GM12878 (cell line): ENCODE measurements at places on chromosomes 1 and 21.

- no peaks in the 10 kb centered on the region for H3K27me3 ChIP-seq
- H3K4me3 ChIP-seq, result no peak overlapping the region
- DNase-seq, result no peak
- peak overlapping the region; percentile 55; the same call in 1 of the 2 replicates for H3K27ac ChIP-seq
These were observed 55.8 kb downstream of the SLC9A1 start for GRCh38 chr1:27099135-27099586.

- DNase-seq, result no peak
- H3K4me1 ChIP-seq, result peaks cover 8% of the 10 kb centered on the region
- no peaks in the 10 kb centered on the region for H3K27me3 ChIP-seq
- peak overlapping the region; percentile 25; the same call in 1 of the 2 replicates for H3K4me3 ChIP-seq
These were observed 4.5 kb downstream of the CHML start for GRCh38 chr1:241635556-241636152.

- no peak overlapping the region for H3K27ac ChIP-seq
- H3K27me3 ChIP-seq, result no peaks in the 10 kb centered on the region; the same call in 1 of the 2 replicates
- peaks cover 7% of the 10 kb centered on the region for H3K4me1 ChIP-seq
- no peak for DNase-seq
- no peaks in the 10 kb centered on the region for H3K36me3 ChIP-seq
These were observed 66.9 kb downstream of the GNG12 start for GRCh38 chr1:67766141-67766978.

GRCh38 chr1:8027748-8028570, 1.9 kb upstream of the ERRFI1 start:
- H3K4me3 ChIP-seq, result no peak overlapping the region
- H3K36me3 ChIP-seq, result no peaks in the 10 kb centered on the region
- H3K4me1 ChIP-seq, result peaks cover 5% of the 10 kb centered on the region

DNA sequence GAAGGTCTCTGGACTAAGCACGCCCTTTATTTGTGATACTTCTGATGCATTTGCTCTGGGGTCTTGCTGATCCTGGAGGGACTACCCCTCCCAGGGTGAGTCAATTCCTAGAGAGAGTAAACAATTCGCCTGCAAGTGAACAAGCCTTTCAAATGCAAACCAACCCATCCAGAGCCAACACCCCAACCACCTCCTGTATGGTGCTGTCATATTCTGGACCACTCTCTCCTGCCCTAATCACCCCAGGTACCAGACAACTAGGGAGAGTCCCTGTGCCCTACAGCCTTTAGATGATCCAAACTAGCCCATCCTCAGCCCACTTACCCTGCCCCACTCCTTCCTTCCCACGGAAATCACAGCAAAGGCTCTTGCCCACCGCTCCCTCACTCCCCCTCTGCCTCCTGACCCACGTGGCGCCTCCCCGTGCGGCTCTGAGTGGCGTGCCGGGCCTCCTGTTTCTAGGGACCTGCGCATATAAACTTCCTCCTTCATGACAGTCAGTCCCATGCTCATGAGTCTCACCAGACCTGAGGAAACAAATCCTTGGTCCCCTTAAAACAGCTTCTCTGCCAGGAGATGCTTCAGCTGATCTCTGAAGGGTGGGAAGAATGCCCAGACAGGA, 37.2 kb downstream of the ACTA1 start:
- no peaks in the 10 kb centered on the region for H3K27me3 ChIP-seq
- H3K27ac ChIP-seq, result no peak overlapping the region
- no peaks in the 10 kb centered on the region for H3K36me3 ChIP-seq
- no peaks in the 10 kb centered on the region for H3K4me1 ChIP-seq

DNA sequence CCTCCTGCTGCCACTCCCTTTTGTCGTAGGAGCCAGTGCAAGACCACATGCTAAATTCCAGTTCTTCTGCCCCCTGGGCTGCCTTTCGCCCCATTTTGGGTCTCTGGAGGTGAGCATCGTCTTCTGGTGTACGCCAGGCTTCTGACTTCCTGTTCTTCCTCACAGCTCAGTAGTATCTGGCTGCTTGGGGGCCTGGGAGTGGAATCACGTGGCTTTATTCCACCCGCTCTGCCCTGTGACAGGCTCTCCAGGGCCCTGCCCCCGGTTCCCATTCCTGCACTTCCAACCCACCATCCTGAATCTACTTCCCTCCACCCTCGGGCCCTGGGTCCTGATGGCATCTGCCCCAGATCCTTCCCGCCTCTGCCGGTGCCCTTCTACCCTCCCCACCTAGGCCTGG, 3.6 kb downstream of the NFASC start:
- no peak overlapping the region for H3K4me3 ChIP-seq
- no peak overlapping the region for H3K27ac ChIP-seq
- H3K36me3 ChIP-seq, result no peaks in the 10 kb centered on the region
- H3K27me3 ChIP-seq, result no peaks in the 10 kb centered on the region; the same call in 1 of the 2 replicates
- no peak for DNase-seq

DNA sequence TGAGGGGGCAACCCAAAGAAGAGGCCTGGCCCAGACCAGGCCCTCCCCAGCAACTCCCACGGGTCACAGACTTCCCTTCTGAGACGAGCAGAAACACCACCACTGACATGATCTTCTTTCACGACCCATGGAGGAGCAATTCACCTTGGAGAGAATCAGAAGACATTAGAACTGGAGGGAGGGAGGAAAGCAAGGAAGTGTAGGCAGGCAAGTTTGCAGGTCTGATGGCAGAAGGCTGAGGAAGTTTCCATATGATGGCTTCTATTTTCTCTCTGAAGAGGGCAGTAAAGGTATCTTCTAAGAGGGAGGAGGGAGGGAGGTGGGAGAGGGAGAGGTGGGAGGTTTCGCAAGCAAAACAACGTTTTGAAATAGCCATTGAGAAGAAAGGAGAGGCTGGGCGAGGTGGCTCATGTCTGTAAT, 1.4 kb upstream of the UBXN10 start:
- peaks cover 12% of the 10 kb centered on the region for H3K4me1 ChIP-seq
- DNase-seq, result no peak
- no peak overlapping the region for H3K27ac ChIP-seq
- no peak overlapping the region for H3K4me3 ChIP-seq
- peaks cover 4% of the 10 kb centered on the region for H3K27me3 ChIP-seq

GRCh38 chr1:87833166-87833565, 504.5 kb downstream of the LMO4 start:
- no peaks in the 10 kb centered on the region for H3K36me3 ChIP-seq
- H3K4me3 ChIP-seq, result no peak overlapping the region
- no peak overlapping the region for H3K27ac ChIP-seq
- no peaks in the 10 kb centered on the region for H3K4me1 ChIP-seq
- no peaks in the 10 kb centered on the region for H3K27me3 ChIP-seq
- DNase-seq, result no peak

DNA sequence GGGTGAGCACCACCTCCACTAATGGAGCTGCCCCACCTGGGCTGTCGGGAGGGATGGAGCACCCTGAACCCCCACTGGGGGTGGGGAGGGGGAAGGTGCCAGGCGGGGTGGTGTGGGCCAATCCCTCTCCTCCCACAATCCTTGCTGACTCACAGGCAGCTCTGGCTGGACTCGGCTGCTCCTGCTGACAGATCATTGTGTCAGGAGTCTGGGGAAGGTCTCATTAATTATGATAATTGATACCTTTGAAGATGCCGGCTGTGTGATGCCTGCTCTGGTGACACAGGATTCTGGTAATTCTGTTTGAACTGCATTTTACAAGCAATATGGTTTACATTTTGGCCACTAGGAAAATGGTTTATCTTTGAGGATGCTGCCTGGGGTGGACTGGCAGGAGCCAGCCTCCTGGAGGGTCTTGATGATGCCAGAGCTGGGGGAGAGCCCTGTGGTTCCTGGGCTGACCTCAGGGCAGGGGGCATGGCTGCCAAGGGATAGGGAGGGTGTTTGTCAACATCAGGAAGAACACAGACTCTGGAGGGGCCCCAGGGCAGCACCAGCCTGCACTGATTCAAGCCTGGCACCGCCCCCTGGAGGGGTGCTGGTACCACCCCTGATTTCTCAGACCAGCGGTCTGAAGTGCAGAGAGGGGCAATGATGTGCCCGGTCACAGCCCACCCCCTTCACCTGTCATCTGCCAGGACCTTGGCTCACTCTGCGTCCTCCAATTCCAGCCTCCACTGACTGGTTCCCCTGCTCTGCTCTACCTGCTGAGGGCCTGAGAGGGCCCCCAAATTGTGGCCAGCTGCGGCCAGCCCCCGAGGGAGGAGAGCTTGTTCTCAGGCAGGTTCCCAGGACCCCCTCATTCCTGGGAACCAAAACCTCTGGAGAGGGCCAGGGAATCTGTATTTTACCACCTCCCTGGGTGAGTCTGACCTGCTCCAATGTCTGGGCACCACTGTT, 338.8 kb downstream of the MATN1 start:
- no peak for DNase-seq
- H3K27me3 ChIP-seq, result no peaks in the 10 kb centered on the region; the same call in 1 of the 2 replicates

DNA sequence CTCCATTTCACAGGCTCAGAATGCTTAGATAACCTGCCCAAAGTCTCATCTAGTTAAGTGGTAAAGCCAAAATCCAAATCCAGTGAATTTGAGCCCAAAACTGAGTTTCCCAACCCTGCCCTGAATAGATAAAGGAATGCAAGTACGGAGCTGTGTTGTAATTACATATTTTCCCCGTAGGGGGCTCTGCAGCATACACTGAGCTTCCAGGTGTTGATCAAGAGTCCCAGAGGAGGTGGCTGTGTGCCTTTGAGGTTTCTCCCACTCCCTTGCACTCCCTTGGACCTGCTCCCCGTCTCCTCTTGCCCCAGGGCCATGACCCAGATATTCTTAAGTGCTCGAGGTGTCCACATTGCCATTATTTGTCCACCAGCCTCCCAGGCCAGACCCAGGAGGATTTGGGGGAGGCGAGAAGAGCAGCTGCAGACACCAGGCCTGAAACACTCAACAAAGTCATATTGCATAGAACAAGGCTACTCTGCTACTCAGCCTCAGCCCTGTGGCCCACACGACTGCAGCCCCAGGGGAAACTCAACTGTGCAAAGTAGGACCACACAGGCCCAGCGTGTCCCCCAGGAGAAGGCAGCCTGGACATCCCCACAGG, 18.4 kb upstream of the LY9 start:
- no peaks in the 10 kb centered on the region for H3K36me3 ChIP-seq
- H3K4me1 ChIP-seq, result peaks cover 50% of the 10 kb centered on the region
- H3K27me3 ChIP-seq, result no peaks in the 10 kb centered on the region
- DNase-seq, result no peak
- no peak overlapping the region for H3K4me3 ChIP-seq

GRCh38 chr1:179082333-179082998, 596 bp downstream of the TOR3A start:
- peaks cover 20% of the 10 kb centered on the region for H3K4me1 ChIP-seq
- no peaks in the 10 kb centered on the region; the same call in 1 of the 2 replicates for H3K36me3 ChIP-seq
- no peaks in the 10 kb centered on the region for H3K27me3 ChIP-seq
- no peak for DNase-seq
- peak overlapping the region; percentile 96 for H3K27ac ChIP-seq

- DNase-seq, result no peak
- H3K27ac ChIP-seq, result no peak within 1 kb of the TSS
- no peaks in the 10 kb centered on the region for H3K36me3 ChIP-seq
- no peaks in the 10 kb centered on the region for H3K27me3 ChIP-seq
- H3K4me3 ChIP-seq, result no peak within 1 kb of the TSS
These were observed at the start of gene C1orf87 for GRCh38 chr1:60073605-60074278. C1orf87 (minus strand) TSS chr1:60073770; CDS start chr1:60072643, 1,127 bp downstream.

GRCh38 chr1:48693674-48694320, 82.9 kb downstream of the BEND5 start:
- H3K4me1 ChIP-seq, result no peaks in the 10 kb centered on the region
- no peaks in the 10 kb centered on the region for H3K36me3 ChIP-seq
- H3K27ac ChIP-seq, result no peak overlapping the region
- DNase-seq, result no peak

DNA sequence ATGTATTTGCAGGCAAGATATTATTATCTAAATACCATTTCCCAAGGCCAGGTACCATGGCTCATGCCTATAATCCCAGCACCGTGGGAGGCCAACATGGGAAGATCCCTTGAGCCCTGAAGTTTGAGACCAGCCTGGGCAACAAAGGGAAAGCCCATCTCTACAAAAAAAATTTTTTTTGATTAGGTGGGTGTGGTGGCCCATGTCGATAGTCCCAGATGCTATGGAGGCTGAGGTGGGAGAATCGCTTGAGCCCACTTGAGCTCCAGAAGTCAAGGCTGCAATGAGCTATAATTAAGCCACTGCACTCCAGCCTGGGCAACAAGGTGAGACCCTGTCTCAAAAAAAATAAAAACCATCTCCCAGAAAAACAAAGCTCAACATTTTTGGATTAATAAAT, 2.2 kb downstream of the STMN1 start:
- peak overlapping the region; percentile 94; the same call in 1 of the 2 replicates for H3K27ac ChIP-seq
- peak overlapping the region; percentile 100 for H3K4me3 ChIP-seq
- peaks cover 3% of the 10 kb centered on the region; the same call in 1 of the 2 replicates for H3K36me3 ChIP-seq
- DNase-seq, result no peak
- no peaks in the 10 kb centered on the region; the same call in none of the 2 replicates for H3K27me3 ChIP-seq

DNA sequence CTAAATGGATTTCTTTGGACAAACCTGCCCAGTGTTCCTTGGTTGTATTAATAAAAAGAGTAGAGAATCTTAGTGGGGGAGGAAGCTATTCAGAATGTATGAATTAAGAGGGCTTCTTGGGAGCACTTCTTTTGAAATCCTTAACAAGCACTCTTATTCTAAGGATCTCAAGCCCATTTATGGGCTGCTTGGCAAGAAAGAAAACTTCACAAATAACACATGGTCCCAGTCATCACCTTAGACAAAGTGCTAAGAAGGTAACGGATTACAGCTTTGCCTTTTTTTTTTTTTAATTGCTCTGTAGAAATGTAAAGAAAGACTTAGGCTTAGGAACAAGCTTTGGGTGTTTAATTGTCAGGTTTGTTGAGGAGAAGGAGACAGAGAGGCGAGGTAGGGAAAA, 76.6 kb upstream of the IPO9 start:
- 0 out of 2 replicates have a peak, but pooled peaks cover 5% of the 10 kb centered on the region for H3K4me1 ChIP-seq
- no peaks in the 10 kb centered on the region; the same call in 1 of the 2 replicates for H3K27me3 ChIP-seq
- H3K27ac ChIP-seq, result no peak overlapping the region
- DNase-seq, result no peak
- no peaks in the 10 kb centered on the region for H3K36me3 ChIP-seq
- no peak overlapping the region for H3K4me3 ChIP-seq

DNA sequence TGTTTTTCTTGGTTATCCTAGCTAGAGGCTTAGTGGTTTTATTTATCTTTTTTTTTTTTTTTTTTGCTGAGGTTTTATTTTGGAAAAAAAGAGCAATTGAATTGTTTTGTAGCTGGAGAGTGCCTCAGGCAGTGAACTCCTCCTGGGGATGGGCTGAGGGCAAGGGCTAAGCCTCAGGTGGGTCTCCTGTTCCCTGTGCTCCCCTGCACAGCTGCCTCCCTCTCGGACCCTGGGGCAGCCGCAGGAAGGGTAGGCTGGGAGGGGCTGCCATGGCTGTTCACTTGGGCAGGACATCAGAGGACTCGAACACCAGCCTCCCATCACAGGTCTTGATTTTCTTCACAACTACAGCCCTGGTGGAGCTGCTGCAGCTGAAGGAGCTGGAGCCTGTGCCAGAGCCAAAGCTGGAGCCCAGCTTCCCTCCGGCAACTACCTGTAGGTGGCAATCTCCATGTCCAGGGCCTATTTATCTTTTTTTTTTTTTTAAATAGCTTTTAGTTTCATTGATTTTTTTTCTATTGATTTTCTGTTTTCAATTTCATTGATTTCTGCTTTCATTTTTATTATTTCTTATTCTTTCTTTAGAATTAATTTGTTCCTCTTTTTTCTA, 28.9 kb downstream of the LEPR start:
- no peak for DNase-seq
- H3K4me3 ChIP-seq, result no peak overlapping the region

- no peak overlapping the region for H3K4me3 ChIP-seq
- H3K27me3 ChIP-seq, result no peaks in the 10 kb centered on the region
- H3K36me3 ChIP-seq, result no peaks in the 10 kb centered on the region
These were observed 1.5 kb upstream of the TRNAU1AP start for GRCh38 chr1:28551381-28551780.
